ENCODE measurements at places on chromosomes 5 and 9.

DNA sequence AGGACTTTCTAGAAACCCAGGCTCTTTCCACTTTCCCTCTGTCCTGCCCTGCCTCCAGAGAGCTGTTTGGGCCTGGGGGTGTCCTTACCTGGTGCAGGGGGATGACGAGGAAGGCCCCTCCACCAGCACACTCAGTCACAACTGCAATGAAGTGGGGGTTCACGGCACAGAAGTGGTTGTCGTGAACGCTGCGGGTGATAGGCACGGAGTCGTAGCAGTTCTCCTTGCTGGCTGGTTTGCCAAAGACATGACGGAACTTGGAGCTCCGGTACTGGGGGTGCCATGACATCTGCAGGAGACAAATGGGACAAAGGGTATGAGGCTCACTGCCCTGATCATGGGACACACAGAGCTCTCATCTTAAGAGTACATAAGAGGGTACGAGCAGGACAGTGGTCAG, 35.1 kb downstream of the CORO2A start:
- no peaks in the 10 kb centered on the region for H3K27me3 ChIP-seq
- no peak for DNase-seq
- H3K4me3 ChIP-seq, result no peak overlapping the region
- no peak overlapping the region for H3K27ac ChIP-seq
- H3K36me3 ChIP-seq, result peaks cover 15% of the 10 kb centered on the region

- H3K27ac ChIP-seq, result no peak overlapping the region
- H3K36me3 ChIP-seq, result no peaks in the 10 kb centered on the region
- H3K4me3 ChIP-seq, result no peak overlapping the region
- no peaks in the 10 kb centered on the region for H3K27me3 ChIP-seq
Measured at GRCh38 chr5:103889500-103890209, 327.1 kb upstream of the NUDT12 start.

DNA sequence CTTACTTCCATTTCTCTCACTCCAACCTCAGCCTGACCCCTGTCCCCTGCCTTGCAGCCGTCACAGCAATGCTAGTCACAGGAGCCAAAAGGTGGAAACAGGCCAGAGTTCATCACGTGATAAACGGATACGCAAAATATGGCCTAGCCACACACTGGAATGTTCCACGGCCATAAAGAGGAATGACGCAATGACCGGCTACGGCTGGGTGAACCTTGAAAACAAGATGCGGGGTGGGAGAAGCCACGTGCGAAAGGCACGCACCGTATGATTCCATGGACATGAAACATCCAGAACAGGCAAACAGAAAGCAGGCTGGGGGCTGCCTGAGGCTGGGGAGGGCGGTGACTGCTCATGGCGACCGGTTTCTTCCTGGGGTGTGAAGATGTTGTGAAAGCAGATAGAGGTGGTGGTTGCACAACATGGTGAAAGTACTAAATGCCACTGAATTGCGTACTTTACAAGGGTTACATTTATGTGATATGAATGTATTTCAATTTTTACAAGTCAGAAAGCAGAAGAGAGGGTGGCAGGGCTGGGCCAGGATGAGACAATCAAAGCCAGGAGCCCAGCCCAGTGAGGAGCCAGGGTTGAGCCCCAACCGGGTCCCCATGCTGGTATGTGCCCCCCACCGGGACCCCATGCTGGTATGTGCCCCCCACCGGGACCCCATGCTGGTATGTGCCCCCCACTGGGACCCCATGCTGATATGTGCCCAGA, 117.8 kb upstream of the SARDH start:
- no peaks in the 10 kb centered on the region for H3K27me3 ChIP-seq
- DNase-seq, result no peak
- H3K4me3 ChIP-seq, result no peak overlapping the region
- peaks cover 17% of the 10 kb centered on the region for H3K36me3 ChIP-seq

- peak overlapping the region; percentile 96 for H3K4me3 ChIP-seq
- H3K36me3 ChIP-seq, result peaks cover 18% of the 10 kb centered on the region
- DNase-seq, result no peak
- peaks cover 23% of the 10 kb centered on the region for H3K4me1 ChIP-seq
- peak overlapping the region; percentile 89 for H3K27ac ChIP-seq
Measured at GRCh38 chr9:137188086-137188489, 272 bp downstream of the ANAPC2 start.

DNA sequence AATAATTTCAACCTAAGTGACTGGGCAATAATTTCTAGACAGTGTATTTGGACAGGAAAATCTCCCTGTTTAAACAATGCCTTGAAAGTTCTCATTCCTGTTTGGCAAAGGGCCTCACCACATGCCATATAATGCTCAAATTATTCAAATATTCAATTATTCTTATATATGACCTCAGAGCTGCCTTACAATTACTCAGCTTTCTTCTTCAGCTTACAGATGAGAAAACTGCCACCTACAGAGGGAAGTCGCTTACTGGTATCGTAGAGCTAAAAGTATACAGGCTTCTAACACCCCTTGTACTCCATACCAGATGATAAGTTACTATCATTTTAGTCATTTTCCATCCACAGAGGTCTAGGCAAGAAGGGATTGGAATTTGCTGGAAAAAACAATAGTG, 830.3 kb downstream of the BRINP1 start:
- no peak overlapping the region for H3K27ac ChIP-seq
- H3K4me3 ChIP-seq, result no peak overlapping the region
- H3K27me3 ChIP-seq, result no peaks in the 10 kb centered on the region

All from keratinocyte (primary cell).